Activated CD4-positive, alpha-beta T cell treated with anti-CD3 and anti-CD28 coated beads, Interleukin-2, amount 10 ng/mL, durations not matched to agents 7 days and 5 days (primary cell): ENCODE measurements at places on chromosomes 1 and 21. TPM values are rescaled to one million over a fixed set of nuclear protein-coding genes. Genes with fewer than 3 reads are reported as not detected.

GRCh38 chr1:107536266-107536665, 395.4 kb downstream of the NTNG1 start:
- no peaks in the 10 kb centered on the region for H3K4me1 ChIP-seq
- H3K27me3 ChIP-seq, result no peaks in the 10 kb centered on the region
- no peak overlapping the region for H3K4me3 ChIP-seq
- H3K27ac ChIP-seq, result no peak overlapping the region

RIMS3 gene
- 4.0 TPM for total RNA-seq

DNA sequence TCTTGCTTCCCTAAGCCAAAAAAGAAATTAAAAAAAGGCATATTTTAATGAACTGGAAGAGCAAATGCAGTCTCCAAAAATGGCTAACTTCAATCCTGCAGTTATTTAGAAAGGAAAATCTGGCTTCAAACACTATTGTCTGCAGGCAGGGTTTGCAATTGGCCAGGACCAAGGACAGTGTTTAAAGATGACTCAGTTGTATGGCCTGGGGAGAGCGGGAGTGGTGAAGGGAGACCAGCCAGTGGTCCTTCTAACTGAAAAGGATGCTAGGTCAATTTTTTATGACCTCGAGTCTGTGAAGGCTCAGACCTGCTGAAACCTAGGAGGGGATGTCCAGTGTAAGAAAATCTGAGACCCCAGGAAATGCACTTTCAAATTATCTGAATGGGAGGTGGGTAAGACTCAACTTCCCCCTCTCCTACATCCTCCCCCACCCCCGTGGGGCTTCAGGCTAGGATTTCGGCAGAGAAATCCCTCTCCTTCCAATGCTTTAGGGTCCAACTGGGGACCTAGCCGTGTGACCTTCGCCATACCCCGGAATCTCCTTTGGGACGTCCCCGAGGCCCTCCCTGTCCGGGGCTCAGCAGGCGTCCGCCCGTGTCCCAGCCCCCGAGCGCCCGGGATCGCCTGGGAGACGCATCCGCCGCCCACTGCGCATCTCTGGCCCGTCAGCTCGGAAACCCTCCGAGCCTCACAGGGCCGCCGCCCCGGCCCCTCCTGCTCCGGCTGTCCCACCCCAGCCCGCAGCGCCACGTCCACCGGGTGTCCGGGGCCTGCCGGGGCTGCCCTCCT, 602 bp upstream of the RIMKLA start:
- H3K4me3 ChIP-seq, result peak overlapping the region; percentile 73
- H3K36me3 ChIP-seq, result no peaks in the 10 kb centered on the region
- peaks cover 15% of the 10 kb centered on the region for H3K4me1 ChIP-seq

- no peak overlapping the region for H3K4me3 ChIP-seq
- H3K36me3 ChIP-seq, result peaks cover 26% of the 10 kb centered on the region
- no peak for DNase-seq
- peaks cover 21% of the 10 kb centered on the region for H3K4me1 ChIP-seq
Measured at GRCh38 chr1:67690018-67690363, 5.0 kb downstream of the GADD45A start.

NHLH2 gene
- not detected for total RNA-seq

COL11A1 gene
- not detected for total RNA-seq

LRRC38 gene
- not detected for total RNA-seq

DNA sequence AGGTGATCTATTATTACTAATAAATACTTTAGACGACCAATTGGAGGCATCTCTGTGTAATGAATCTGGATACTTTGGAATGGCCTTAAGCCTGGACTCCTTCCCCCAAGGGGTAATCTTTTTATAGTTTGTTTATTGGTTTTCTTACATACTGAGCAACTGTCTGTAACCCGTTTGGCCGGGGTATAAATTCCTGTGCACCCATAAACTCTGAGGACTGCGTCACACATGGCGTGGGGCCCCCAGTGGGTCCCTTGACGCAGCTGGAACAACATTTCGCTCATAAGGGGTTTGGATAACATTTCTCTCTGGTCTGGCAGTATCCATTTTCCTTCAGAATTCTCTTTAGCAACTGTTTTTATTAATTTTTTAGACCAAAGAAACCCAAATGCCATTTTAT, 26.5 kb downstream of the SCCPDH start:
- no peak for DNase-seq
- no peaks in the 10 kb centered on the region for H3K4me1 ChIP-seq

AKR7A3 gene
- 0.52 TPM for total RNA-seq

GRCh38 chr1:204574865-204575163, 58.6 kb downstream of the MDM4 start:
- no peaks in the 10 kb centered on the region for H3K27me3 ChIP-seq
- peaks cover 27% of the 10 kb centered on the region for H3K4me1 ChIP-seq
- peak overlapping the region; percentile 6 for H3K27ac ChIP-seq
- peaks cover 5% of the 10 kb centered on the region for H3K36me3 ChIP-seq
- no peak for DNase-seq
- H3K4me3 ChIP-seq, result no peak overlapping the region

DNA sequence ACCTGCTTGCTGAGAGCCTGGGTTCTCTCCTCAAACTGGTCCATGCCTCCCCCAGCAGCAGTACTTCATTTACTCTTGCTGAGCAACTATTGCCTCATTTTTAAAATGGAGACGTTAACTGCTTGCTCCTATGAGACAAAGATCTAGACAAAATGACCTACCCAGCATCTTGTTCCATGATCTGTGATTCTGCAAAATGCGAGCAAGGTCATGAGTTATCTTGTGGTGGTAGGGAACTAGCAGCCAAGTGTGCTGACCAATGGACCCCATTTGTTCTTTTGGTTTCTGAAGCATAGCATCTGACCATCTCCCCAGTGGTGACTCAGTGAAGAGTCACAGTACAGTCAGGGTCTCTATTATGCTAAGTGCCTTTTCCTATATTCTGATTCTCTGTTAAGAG, 40.4 kb downstream of the TBX15 start:
- H3K4me1 ChIP-seq, result no peaks in the 10 kb centered on the region

CELF3 gene
- not detected for total RNA-seq

- H3K27ac ChIP-seq, result no peak overlapping the region
- H3K4me3 ChIP-seq, result no peak overlapping the region
- DNase-seq, result no peak
- peaks cover 44% of the 10 kb centered on the region for H3K36me3 ChIP-seq
Measured at GRCh38 chr1:180462102-180462501, 40.3 kb downstream of the ACBD6 start.

- no peak for DNase-seq
- H3K4me3 ChIP-seq, result no peak overlapping the region
- no peaks in the 10 kb centered on the region for H3K4me1 ChIP-seq
- H3K27ac ChIP-seq, result no peak overlapping the region
- H3K36me3 ChIP-seq, result no peaks in the 10 kb centered on the region
- H3K27me3 ChIP-seq, result no peaks in the 10 kb centered on the region
Measured at GRCh38 chr1:244802041-244802440, 33.4 kb upstream of the COX20 start.
